ENCODE measurements at places on chromosomes 12 and 14.

GRCh38 chr12:29167988-29168387 is 18.9 kb downstream of the FAR2 start:
- no peak for DNase-seq

DNA sequence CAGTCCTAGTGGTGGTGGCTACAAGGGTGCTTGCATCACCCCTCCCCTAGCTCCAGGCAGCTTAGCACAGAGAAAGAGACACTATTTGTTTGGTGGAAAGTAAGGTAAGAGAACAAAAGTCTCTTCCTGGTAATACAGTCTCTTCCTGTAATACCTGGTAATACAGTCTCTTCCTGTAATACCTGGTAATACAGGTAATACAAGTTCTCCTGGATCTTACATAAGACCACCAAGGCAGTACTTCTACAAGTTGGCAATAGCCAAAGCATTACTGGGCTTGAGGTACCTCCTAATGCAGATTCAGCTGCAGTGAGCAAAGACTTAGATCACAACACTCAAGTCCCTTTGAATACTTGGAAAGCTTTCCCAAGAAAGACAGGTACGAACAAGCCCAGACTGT is 77.0 kb downstream of the CATSPERB start:
- no peak for DNase-seq

- no peak for DNase-seq
Observed at GRCh38 chr12:2239381-2239871, 186.6 kb downstream of the CACNA1C start.

GRCh38 chr14:72948481-72949138 is 22.3 kb downstream of the DCAF4 start:
- peak; percentile 46 for DNase-seq

DNA sequence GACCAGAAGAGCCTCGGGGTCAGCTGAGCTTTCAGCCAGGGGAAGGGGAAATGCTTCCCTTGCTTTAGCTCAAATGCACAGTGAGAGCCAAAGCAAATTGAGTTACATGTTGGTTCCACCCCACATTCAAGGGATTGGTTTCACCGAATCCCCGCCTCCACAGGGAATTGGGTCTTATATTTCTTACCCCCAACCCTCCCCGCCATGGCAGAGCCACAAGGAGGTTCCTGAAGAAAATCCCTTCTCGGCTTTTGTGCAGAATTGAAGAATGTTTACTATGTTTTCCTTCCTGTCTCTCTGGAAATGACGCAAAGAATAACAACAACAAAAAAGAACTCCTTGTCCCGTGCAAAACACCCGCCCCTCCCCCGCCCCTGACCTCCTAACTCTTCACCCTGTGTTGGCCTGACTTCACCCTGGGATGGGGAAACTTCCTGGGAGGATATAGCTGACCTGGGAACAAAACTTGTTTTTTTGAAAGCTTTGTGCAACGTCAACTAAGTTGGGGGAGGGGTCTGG is 21.9 kb upstream of the CIPC start:
- no peak for DNase-seq

- DNase-seq = no peak
Observed at GRCh38 chr12:58393152-58393551, 451.8 kb downstream of the ATP23 start.

DNA sequence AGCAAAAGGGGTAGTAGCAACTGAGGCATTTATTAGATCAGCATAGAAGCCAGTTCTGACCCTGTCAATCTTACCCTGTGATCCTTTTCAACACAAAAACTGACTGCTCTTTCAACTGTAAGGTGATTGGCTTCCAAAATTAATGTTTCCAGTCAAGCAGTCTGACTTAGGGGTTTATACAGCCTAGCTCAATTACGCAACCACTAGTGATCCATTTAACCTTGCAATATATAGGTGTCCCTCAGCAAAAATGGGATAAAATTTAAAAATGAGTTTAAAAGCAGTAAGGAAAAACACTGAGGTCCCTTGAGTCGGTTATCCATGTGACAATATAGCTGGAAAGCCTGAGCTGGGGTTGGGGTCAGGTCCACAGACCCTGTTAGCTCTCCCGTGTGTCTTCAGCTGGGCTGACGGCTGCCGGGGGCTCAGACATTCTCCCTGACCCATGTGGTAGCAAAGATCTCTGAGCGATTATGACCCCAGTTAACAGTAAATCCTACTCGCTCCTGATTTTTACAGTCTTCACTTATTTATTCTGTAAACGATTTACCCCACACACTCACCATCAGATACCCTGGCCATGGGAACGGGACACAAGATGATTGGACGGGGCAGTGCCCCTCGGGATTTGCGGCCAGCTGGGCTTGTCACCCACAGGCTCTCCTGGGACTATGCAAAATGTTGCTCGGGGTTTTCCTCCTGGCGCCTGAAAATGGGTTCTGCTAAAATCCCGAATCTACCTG is 16.6 kb downstream of the ADGRD1 start:
- DNase-seq = no peak

GRCh38 chr12:115672506-115673080 is 604.9 kb downstream of the MED13L start:
- DNase-seq = no peak

DNA sequence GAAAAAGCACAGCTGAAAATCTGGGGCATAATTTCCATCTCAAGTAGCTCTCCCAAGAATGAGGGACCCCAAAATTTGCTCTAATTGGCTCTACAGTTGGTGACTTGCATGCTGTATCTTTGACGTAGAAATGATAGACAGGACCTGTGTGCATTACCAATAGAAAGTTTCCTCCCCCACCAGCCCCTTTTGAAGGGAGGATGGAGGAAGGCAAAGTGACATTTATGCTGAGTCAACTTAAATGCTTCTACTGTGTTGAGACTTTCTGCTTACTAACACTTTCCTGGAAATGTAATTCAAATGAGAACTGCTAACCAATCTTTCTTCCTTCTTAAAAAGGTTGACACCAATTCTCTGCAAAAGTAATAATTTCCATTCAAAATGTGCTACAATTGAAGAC is 31.9 kb downstream of the TSPAN8 start:
- no peak for DNase-seq

DNA sequence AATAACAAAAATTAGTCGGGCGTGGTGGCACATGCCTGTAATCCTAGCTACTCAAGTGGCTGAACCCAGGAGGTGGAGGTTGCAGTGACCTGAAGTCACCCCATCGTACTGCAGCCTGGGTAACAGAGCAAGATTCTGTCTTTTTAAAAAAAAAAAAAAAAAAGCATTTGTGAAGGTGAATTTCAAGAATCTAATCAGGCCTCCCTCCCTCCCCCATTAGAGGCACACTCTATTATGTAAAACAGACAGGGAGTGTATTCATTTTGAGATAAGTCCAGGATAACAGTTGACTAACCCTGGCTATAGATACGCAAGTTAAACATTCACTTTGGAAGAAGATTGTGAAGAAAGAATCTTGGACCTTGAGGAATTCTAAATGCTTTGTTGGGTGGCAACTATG is 2.9 kb downstream of the RESF1 start:
- no peak for DNase-seq

GRCh38 chr14:59424341-59425071 is 40.7 kb downstream of the GPR135 start:
- DNase-seq = no peak

GRCh38 chr12:107465625-107466024 is 220.0 kb upstream of the PWP1 start:
- DNase-seq = no peak

DNA sequence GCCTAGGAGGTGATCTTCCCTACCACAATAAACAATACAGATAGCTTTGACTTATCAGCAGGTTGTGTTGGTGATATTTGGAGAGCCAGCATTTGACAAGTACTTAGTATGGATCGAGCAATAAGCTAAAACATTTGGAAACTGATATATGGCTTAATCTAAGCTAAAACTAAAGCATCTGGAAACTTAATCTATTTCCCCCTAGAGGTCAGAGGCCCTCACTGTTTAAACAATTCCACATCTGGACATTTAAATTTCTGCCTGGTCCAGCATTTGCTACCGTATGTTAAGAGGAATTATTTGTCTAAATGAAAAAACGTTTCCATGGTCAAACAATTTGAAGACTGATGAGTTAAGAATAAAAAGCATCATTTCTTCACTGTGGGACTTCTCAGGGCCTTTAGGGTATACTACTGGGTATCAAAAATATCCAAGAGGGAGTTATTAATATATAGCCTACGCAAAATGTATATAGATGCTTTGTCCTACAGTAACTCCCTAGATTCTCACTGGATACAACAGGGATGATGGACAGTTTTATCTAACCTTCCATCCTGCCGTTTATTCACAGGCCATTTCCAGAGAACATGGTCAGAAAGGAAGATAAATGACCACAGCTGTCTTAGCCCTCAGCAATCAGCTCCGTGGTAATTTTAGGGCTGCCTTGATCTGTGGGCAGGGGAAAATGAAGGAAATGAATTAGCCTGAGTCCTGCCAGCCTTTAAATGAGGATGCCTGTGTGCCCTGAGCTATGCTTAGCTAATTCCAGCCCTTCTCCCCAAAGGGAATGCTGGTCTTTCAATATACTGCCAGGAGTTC is 135.4 kb upstream of the NUDT4 start:
- DNase-seq = no peak

DNA sequence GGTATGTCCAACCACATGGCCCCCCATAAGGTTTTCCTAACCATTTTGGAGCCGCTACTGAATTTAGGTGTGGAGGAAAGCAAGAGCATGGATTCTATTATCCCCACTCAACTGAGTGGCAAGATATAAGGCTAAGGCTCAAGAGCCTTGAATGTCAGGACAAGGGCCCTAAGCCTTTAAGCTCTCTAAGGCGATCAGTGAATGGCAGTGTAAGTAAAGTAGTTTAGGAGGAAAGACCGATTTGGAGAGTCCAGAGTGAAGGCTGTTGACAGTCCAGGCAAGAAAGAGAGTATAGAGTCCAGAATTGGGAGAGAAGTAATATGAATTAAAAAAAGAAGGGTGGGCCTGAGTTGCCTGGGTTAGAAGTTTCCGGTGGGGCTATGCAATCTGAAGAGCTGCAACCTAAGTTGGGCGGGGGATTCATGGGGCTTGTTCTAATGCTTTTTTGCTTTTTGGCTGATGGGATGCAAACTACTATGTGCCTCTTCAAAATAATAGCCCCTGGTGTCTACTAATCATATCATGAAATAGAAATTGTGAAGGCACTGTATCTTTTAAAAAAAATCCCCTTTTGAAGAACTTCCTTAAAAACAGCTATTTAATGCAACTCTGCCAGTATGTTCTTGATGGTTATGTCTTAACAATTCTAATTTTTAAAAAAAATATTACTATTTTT is at the start of gene SPIC:
SPIC (plus strand) TSS at position 626 of the 676 bp plus-strand sequence. CDS start 1,569 bp downstream, outside the sequence.
- DNase-seq = no peak

DNA sequence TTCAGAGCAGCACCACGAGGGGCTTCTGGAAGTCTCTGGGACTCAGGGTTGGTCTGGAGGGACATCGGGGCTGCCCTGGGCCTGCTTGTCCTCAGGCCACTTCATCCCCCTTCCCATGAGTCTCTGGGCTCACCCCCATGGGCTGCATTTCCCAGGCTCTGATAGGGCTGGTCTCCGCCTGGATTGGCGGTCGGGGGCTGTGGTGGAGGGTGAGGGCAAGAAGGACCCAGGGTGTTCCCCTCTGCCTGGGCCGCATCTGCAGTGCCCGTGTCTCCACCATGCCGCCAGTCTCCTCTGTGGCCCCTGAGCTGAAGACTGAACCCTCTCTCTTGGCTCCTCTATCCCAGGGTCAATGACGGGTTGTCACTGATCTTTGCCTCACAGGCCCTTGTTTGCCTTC is 242.1 kb downstream of the ADGRD1 start:
- no peak for DNase-seq

DNA sequence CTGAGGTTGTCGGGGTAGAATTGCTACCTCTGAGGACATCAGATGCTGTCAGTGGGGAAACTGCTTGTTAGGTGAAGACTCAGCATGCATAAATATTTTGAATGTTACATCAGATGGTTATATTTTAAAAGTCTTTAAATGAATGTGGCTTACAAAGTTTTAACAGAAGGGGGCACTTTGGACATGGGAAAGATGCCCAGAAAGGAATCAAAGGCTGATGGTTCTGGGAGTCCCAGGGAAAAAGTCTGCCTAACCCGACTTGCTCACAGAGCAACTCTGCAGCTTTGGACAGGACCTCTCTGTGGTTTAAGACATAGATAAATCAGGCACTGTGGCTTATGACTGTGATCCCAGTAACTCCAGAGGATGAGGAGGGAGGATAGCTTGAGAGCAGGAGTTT is 474.9 kb downstream of the ATP23 start:
- DNase-seq = no peak

DNA sequence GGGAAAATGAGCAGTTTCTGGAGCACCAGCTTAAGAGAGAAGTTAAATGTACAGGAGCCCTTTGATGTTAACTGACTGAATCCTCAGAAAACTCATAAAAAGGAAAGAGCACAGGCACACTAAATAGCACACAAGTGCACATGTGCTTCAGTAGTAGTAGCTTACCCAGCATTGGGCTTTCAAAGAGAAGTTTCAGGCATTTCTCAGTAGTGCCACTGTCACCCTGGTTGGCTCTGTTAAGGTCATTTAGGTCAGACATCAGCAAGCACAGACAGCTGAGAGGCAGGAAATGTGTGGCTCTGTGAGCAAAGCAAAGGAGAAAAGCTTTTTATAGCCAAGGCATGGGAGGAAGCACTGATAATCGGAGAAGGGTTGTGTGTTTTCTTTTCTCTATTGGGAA is 96.3 kb upstream of the HIF1A start:
- no peak for DNase-seq

DNA sequence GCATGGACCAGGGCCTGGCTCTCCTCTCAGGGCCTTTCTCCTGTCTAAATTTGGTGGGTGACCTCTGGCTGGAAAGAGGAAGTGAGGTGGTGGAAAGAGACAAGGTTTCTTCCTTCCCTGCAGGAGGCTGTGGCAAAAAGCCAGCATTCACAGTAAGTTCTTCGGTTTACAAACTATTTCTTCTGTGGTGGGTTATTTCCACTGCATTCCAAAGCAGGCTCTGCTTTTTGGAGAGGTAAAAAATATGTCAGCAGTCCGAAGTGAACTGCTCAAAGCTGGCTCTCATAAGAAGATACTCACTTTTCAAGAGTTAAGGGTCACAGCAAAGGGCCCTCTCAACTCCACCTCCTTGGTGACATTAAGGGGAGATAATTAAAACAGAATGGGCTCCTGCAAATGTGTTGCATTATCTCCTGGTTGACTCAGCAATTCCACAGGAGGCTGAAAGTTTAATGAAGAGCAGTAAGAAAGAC is 48.9 kb upstream of the POC1B start:
- no peak for DNase-seq

GRCh38 chr12:2925322-2925995 is 33.7 kb upstream of the TEAD4 start:
- no peak for DNase-seq

DNA sequence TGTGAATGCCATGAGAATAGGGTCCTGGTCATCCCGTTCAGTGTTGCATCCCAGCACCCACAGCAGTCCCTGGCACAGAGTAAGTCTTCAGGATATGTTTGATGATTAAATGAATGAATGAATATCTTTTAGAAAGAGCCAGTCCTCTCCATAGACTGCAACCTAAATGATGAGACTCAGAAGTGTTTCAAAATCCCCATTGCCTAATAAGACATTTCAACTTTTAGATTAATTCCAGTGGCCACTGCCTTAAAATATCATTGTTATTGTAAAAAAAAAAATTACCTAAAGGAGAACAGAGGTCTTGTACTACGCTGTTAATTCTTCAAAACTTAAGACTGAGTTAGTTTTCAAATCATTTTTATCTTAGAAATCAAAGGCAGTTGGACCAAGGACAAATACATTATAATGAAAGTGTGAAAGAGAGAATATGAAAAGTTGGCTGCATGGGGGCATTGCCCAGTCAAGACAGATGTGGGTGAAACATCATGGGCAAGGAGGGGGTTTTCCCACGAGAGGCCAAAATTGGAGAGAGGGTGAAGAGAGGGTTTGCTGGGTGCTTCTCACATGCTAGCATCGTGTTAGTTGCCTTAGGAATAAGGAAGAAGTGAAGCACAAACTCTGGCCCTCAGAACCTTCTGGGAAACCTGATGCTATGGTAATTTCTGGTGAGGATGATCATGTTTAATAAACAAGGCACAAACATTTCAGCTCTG is 26.3 kb upstream of the CPM start:
- DNase-seq = no peak
